ENCODE measurements at places on chromosomes 2 and 18. TPM values are rescaled to one million over a fixed set of nuclear protein-coding genes. Genes with fewer than 3 reads are reported as not detected.
A peak's percentile ranks its signal among the peaks of the same experiment; 100 is the strongest.

DNA sequence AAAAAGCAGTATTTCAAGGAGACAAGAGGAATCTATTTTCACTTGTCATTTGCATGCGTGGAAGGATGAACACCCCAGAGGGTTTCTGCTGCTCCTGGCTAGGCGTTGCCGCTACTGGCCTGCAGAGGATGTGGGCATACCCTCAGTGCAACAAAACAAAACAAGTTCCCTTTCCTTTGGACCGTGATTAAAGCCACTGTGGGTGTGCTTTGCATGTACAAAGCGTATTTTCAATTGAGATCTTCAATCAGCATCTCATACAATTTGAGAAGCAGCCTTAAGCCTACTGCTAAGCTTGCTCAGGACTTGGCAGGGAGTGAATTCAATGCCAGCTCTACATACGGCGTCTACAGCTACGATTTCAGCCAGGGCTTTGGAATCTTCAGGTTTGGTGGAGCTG is 298.4 kb downstream of the LPIN1 start:
- DNase-seq: no peak

The TACR1 gene
- 1.0 TPM for polyA plus RNA-seq

DNA sequence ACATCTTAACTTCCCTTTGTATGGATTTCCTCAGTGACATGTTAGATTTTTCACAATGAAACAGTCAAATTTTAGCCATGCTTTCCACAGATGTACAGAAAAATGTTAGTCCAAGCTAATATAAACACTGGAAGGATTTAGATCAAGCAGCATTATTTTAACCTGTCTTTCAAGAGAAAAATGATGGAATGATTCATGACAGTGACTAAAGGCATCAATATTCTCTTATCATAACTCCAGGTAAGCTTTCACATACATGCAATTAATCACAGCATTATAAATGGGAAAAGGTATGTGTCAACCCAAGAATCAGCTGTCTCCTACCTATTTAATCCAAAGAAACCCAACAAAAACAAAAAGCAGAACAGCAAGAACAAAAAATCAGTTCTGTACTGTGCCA is 92.7 kb downstream of the NCKAP5 start:
- DNase-seq: no peak

GRCh38 chr2:129050101-129050500 is 731.4 kb upstream of the HS6ST1 start:
- peak; percentile 43 for DNase-seq

The CERKL gene
- 2.4 TPM for polyA plus RNA-seq

- DNase-seq: no peak
Measured at GRCh38 chr2:207833251-207833751, 63.6 kb upstream of the FZD5 start.

The GRB14 gene
- 0.41 TPM for polyA plus RNA-seq

GRCh38 chr18:2997846-2998564 is 14.9 kb downstream of the LPIN2 start:
- no peak for DNase-seq

The PSMA8 gene
- polyA plus RNA-seq: 0.84 TPM

The TIMM21 gene
- 19.7 TPM for polyA plus RNA-seq

DNA sequence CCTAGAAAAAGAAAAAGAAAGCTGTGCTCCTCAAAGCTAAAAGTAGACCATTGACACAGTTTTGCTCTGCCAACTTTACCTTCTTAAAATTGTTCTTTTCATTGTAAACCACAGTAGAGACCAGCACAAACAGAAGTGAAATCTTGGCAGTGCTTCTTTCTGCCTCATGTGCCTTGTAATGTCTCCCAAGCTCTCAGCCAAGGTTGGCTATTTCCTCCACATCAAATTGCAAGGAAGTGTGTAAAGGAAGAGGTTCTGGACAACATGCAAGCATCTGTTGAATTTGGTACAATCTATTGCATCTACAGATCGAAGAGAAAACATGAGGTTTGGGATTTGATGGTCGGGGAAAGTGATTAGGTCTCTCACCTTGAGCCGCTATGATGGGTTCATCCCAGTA is 83.3 kb upstream of the PNPT1 start:
- DNase-seq: no peak

- DNase-seq: peak; percentile 21
Measured at GRCh38 chr18:60413944-60414547, 41.5 kb upstream of the MC4R start.

DNA sequence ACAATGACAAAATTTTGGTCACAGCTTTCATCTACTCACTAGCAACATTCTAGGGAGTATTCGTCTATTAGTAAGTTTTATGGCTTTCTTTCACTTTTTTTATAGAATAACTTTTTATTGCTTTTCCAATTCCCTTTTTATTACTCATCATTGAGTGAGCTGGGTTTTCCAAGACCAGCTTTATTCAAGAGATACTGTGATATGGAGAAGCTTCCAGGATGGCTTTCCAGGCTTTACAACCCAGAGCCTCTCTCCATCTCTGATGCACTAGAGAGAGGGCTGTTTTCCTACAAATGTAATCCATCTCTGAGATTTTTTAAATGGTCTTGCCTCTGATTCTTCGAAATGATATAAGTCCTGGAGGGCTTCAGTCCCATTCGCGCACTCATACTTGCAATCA is 118.3 kb downstream of the LDLRAD4 start:
- no peak for DNase-seq

GRCh38 chr2:108193251-108193650 is 46.5 kb upstream of the SULT1C3 start:
- DNase-seq: no peak

GRCh38 chr2:17323697-17324096 is 194.5 kb downstream of the RAD51AP2 start:
- DNase-seq: no peak

GRCh38 chr2:147451902-147452515 is 392.8 kb upstream of the ACVR2A start:
- DNase-seq: no peak

DNA sequence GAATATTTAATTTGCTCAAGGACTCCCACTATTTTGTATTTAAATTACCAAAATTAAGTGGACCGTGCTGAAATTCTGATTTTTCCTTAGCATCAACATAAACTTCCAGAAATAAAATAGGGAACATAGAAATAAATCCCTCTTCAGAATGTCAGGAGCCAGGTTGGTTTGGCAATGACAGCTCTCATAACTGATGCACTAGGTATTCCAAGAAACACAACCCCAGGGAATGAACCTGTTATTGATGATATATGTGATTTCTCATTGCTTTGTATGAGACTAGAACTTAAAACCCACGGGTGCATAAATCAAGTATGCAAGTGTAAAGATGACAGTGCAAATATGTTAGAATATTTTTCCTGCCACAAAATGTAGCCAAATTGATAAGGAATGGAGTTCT is 12.8 kb downstream of the SLC5A7 start:
- DNase-seq: no peak

- no peak for DNase-seq
Measured at GRCh38 chr2:73961274-73961673, 23.4 kb upstream of the TET3 start.

DNA sequence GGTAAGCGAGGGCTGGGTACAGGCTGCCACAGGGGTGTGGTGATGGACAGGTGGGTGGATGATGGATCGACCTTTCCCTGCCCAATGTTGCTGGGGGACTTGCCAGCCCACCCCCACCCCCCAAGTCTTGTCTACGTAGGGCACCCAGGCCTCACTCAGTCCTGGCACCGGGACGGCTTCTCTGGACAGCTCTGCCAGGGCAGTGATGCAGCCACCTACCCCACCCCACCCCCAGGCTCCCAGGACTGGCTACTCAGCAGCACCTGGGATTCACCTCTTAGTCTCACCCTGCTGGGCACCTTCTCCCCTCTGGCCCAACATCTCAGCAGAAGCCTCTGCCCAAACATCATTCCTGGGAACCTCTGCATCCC is 55.7 kb downstream of the ANKMY1 start:
- DNase-seq: no peak

DNA sequence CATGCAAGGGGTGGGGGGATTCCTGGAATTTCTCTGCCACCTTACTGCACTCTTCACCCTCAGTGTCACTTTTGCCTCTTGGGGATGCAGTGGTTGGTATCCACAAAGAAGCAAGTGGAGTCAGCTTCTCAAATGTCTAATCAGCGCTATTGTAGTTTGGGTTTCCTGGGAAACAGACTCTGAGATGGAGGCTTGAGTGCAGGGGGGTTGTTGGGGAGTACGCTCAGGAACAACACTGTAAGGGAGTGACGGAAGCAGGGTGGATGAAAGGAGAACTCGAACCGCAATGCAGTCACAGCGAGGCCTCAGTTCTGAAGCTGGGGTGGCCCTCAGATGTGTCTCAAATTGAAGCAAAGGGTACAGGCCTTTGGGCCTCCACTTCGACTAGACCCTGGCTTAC is 73.6 kb upstream of the EPC2 start:
- DNase-seq: no peak

DNA sequence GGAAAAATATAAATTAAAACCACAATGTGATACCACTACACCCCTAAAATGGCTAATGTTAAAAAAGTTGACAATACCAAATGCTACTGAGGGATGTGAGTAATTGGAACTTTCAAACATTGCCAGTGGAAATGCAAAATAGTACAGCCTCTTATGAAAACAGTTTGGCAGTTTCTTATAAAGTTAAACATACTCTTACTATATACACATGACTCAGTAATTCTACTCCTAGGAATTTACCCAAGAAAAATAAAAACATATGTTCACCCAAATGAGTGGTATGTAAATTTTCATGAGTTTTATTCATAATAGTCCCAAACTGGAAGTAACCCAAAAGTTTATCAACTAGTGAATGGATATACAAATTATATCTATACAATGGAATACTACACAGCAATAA is 228.0 kb downstream of the CYP26B1 start:
- DNase-seq: no peak

GRCh38 chr2:204272089-204272488 is 273.2 kb upstream of the PARD3B start:
- no peak for DNase-seq

The ZAP70 gene
- 217 TPM for polyA plus RNA-seq

GRCh38 chr2:187263675-187264560 is 184.1 kb downstream of the CALCRL start:
- no peak for DNase-seq

The LRP1B gene
- polyA plus RNA-seq: 0.18 TPM

The RGPD3 gene
- 1.8 TPM for polyA plus RNA-seq

The IL36RN gene
- polyA plus RNA-seq: 2.4 TPM

The CHST9 gene
- 0.87 TPM for polyA plus RNA-seq

DNA sequence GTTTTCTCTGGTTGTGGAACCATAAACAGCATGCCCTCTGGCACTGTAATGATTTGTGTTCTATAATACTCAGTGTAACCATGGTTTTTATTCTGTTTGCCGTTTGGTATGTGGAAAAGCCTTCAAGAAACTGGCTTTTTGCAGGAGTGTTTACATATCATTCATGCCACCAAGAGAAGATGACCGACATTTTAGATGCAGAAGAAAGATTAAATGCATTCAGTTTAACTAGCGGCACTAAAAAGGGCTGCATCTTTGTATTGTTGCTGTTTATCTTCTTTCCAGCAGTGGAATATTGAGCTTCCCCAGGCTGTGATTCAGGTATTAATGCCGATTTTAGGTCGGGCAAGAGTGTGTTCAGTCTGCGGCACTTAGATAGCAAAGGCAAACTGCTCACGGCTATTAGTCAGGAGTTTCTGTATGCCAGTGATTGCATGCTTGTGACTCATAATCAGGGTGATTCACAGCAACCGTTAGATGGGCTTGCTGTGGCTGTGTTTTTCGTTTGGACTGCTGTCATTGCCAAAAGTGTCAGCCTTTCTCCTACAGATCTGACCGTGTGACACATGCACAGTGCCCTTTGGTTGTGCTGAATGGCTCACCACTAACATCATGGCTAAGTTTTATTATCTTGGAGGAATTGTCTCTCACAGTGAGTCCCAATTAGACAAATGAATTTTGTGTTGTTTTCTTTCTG is 479.7 kb downstream of the PARD3B start:
- DNase-seq: no peak

DNA sequence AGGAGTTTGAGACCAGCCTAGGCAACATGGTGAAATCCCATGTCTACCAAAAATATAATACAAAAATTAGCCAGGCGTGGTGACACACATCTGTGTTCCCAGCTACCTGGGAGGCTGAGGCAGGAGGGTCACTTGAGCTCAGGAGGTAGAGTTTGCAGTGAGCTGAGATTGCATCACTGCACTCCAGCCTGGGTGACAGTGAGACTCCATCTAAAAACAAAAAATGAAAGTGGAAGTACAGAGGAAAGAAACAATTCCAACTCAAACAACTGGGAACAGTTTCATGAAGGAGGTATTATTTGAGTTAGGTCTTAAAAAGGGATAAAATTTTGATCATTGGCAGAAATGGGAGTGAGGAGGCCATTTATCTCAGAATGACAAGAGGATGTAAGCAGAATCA is 6.3 kb upstream of the RAB1A start:
- DNase-seq: no peak

GRCh38 chr2:191280290-191280689 is 35.1 kb downstream of the MYO1B start:
- DNase-seq: no peak

- no peak for DNase-seq
Measured at GRCh38 chr2:237306787-237307170, 107.2 kb downstream of the COL6A3 start.

DNA sequence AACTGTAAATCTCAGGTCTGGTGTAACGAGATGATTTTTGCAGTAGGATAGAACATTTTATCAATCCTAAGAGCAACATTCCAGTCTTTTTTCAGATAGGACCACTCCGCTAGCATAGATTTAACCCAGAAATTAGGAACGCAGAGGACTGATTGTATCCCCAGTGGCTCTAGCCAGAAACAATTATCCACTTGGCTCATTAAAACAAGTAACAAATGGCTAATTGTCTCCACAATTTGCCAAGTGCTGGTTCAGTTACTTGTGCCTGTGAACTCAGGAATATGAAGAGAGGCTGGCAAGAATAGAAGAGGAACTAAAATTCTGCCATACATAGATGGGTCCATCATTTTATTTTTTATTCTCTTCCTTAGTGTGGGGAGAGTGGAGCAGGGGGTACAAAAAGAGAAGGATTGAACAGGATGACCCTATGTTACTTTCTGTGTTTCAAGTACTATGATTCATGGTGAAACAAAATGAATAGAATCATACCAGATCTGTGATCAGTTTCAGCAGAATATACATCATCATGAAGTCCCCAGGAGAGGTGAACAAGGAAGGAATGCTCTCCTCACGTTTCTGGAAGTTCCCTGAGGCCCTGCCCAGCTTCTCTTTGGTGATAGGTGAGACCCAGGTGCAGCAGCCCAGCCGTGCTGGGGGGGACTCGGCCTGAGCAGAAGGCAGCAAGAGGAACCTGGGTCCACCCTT is 121.6 kb downstream of the ARL4C start:
- DNase-seq: no peak

The HSPD1 gene
- 159 TPM for polyA plus RNA-seq

GRCh38 chr2:176999301-176999700 is 213.3 kb upstream of the HNRNPA3 start:
- DNase-seq: no peak

- DNase-seq: no peak
Measured at GRCh38 chr2:201204655-201205514, 21.9 kb downstream of the CASP10 start.

- DNase-seq: no peak
Measured at GRCh38 chr18:59029663-59030429, 109.8 kb upstream of the SEC11C start.

- peak; percentile 42 for DNase-seq
Measured at GRCh38 chr18:8084160-8084559, 517.0 kb downstream of the PTPRM start.

The CTNNA2 gene
- 0.16 TPM for polyA plus RNA-seq

The SKOR2 gene
- under 0.01 TPM for polyA plus RNA-seq

- DNase-seq: no peak
Measured at GRCh38 chr2:28749526-28749925, 2.1 kb upstream of the PPP1CB start.
